ENCODE measurements at places on chromosomes 3 and 15.

DNA sequence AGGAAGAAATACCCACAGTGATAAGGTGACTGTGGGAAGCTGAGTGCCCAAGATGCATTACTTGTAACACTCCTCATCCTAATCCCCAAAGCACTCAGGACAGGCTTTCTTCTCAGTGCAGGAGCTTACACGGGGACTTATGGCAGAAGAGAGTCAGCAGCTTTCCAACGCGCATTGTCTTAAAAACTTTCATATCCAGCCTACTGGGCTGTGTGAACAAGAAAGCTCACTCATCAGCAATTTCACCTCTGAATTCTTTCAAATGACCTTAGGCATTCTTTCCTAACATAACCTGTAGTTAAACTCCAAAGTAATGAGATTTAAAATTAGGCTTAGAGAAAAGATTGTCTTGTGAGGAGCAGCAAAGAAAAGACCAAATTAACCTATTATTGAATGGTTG, 132.3 kb downstream of the KCNAB1 start:
- DNase-seq = no peak

GRCh38 chr15:81026836-81027599, 26.3 kb downstream of the TLNRD1 start:
- no peak for DNase-seq

DNA sequence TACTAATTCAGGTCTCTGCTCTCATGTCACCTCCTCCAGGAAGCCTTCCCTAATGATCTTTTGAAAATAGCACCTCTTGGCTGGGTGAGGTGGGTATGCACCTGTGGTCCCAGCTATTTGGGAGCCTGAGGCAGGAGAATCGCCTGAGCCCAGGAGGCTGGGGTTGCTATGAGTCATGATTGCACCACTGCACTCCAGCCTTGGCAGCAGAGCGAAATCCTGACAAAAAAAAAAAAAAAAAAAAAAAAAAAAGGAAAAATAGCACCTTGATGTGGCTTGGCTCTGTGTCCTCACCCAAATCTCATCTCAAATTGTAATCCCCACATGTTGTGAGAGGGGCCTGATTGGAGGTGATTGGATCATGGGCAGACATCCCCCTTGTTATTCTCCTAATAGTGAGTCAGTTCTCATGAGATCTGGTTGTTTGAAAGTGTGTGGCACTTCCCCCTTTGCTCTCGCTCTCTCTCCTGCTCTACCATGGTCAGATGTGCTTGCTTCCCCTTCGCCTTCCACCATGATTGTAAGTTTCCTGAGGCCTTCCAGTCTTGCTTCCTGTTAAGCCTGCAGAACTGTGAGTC, 11.2 kb upstream of the RNU6-1 start:
- peak; percentile 79 for DNase-seq

GRCh38 chr3:72049300-72049699, 264.4 kb upstream of the PROK2 start:
- DNase-seq = no peak

GRCh38 chr3:458653-459310, 262.2 kb downstream of the CHL1 start:
- no peak for DNase-seq

GRCh38 chr15:92200891-92201290, 192.8 kb upstream of the ST8SIA2 start:
- no peak for DNase-seq

DNA sequence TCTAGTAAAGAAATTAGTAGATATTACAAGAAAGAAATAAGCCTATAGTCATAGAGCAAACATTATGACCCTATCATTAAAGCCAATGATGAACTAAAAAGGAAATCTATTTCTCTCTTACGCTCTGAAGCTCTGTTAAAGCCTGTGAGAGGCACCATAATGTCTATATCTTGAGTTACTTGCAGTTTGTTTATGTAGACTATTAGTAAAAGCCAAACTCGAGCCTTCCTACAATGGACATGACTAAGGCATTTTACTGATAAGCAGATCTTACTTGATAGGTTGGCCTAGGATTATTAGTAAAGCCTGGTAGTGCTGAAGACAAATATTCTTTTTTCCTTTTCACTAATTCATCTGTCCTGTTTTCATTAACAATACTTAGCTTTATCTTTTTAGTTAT, 32.7 kb downstream of the LRRC3B start:
- DNase-seq = no peak

DNA sequence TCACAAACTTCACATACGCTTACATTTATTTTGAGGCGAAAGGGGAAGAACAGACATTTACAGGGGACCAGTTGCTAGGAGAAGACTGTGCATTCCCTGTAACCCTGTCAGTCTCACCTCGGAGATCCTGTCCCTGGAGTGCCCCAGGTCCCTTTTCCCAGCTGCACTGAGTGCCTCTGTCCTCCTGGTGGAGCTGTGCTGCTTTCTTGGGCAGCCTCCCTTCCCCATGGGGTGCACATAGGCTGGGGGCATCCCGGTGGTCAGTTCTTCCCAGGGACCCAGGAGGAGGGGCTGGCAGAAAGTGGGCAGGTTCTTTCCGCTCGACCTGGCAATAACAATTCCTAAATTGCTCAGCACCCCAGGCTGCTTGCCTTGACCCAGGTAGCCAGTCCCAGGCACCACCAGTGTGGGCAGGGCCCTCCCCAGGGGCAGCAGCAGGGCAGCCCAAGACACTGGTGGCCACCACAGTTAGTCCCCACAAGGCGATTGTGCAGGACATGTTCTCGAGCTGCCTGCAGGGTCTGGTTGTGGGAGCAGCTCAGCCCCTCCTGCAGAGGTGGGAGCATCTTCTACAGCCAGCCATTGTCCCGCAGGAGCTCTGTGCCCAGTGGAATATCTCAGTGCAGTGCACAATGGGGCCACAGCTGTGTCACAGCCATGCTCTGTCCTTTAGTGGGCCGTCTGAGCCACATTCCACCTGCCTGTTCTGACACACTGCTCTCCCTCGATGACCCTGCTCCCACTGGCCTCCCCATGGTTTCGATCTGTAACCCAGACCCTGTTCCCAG, 36.3 kb downstream of the APBA2 start:
- no peak for DNase-seq

GRCh38 chr3:132535575-132536441, 61.3 kb upstream of the ACKR4 start:
- peak; percentile 73 for DNase-seq

DNA sequence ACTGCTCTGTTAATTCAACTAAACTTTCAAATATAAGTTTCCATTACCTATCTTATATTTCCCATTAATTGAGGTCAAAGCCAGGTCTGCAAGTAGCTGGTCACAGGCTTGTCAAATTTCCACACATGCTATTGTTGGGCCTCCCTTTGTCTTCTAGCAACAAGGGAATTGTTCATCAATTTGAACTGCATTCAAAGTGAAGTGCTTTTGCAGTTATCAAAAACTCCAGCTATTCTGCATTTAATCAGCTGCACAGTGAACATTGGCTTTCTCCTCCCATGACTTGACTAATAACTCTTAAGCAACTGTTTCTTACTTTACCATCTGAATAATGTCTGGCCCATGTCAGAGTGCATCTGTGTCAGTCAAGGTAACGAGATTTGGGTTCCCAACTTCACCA, 198.4 kb downstream of the KCNH8 start:
- DNase-seq = no peak

GRCh38 chr3:116630494-116630893, 79.1 kb upstream of the TUSC7 start:
- DNase-seq = no peak

GRCh38 chr15:52717924-52718323, 38.7 kb upstream of the ATOSA start:
- DNase-seq = no peak

- DNase-seq = no peak
These were observed 70.0 kb upstream of the ALDH1A3 start for GRCh38 chr15:100809587-100809986.

DNA sequence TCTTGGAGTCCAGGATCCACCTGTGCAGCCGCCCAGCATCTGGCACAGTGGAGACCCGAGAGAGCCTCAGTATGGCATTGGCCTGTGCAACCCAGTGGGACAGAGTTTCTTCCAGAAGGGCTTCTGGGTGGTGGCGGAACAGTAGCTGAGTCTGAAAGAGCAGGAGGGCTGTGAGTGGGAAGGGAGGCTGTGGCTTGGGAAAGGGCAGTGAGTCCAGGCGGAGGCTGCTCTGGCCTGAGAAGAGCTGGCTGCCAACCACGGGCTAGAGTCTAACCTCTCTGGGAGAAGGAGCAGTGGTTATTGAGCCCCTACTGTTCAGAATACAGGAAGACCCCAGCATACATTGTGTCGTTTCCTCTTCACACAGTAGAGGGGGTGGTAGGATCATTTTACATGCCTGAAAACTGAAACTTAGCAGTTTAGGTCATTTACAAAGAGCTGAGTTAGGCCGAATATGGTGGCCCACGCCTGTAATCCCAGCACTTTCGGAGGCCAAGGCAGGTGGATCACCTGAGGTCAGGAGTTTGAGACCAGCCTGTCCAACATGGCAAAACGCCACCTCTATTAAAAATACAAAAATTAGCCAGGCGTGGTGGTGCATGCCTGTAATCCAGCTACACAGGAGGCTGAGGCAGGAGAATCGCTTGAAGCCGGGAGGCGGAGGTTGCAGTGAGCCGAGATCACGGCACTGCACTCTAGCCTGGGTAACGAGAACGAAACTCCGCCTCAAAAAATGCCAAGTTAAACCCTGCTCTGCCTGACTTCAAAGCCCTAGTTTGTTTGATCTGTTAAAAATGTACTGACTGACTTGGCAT, 3.2 kb downstream of the AEN start:
- no peak for DNase-seq

DNA sequence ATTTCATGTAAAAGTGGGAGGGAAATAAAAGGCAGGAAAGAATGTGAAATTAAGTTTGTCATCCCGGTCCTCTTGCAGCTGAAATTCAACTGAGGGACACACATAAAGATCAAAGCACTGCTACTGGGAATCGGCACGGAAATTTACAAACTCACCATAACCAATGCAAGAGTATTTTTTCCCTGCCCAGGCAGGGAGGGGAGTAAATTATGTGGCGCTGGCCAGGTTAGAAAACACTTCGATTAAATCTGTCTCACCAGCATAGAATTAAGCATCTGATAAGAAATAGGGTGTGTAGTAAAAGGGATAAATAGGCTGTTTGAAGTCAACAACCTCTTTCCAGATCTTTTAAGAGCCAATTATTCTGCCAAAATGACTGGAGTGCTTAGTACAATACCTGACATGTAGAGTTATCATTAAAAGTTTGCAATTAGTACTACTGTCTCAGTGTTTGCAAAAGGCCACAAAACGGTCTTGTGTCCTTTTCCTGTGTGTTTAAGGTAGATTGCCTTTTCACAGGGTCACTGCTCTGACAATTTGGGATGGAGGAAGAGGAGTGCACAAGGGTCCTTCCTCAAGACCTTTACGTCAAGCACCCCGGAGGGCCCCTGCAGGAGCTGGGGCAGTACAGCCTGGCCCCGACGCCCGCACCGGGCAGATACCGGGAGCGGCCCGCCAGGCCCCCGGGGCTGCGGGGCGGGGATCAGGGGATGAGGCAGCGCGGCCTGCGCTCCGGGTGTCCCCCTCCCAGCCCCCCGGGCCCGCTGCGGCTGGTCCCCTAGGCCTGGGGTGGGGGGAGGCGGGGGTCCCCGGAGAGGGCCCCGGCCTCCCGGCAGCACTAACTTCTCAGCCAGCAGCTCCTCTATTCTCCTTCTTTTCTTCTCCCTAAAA, 651 bp downstream of the UBA3 start:
- peak; percentile 19 for DNase-seq

GRCh38 chr3:197183582-197183981, 114.8 kb downstream of the DLG1 start:
- DNase-seq = no peak

DNA sequence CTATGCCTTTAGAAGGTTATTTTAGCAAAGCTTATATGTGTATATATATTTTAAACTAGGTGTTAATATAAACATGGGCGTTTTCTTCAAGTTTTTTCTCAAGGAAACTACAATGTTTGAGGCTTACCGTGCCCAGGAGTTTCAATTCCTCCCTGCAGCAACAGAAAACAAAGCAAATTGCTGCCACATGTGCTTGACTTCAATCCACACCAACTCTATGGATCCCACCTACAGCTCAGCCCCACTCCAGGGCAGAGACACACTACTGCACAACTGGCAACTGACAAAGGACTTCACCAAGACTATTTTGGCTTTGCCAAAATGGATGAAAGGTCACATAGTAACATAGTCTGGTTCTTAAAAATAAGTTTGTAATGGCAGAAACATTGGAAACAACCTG, 346.6 kb downstream of the ERC2 start:
- DNase-seq = no peak

GRCh38 chr3:124361566-124361965, 368.7 kb upstream of the UMPS start:
- DNase-seq = no peak

- DNase-seq = no peak
These were observed 50.4 kb downstream of the GHSR start for GRCh38 chr3:172397716-172398405.

DNA sequence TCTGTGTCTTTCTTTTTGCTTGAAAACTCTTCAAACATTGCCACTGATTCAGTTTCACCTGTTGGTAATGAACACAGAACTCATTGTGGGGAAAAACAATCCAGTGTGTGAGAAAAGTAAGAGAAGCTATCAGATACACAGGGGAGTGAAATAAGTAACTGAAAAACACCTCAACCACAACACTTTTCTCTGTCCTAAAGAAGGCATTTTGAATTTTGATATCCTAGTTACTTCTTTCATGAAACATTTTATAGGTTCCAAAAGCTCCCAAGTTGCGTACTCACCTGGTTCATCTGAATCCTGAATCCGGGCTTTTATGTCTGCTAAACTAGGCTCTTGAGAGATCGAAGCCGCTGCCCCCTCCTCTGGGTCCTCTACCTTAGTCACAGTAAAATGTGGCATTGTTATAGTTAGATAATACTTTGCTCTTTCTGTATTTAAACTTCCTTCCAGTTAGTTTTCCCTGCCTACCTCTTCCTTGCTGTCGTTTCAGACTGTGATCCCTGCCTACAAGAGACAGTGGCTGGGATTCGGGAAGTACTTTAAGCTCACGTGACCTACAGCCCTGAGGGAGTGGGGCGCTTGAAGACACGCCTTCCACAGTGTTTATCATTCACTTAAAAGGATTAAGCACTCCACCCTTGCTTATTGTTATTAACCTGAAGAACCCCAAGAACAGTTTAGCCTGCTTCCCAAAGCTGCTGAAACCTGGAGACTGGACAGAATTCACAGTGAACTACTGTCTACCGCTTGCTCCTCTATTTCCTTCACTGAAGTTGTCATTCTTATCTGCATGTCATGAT, 19.1 kb downstream of the SLC12A6 start:
- peak; percentile 67 for DNase-seq

GRCh38 chr3:58418227-58418626, 15.4 kb downstream of the PDHB start:
- peak; percentile 31 for DNase-seq

GRCh38 chr3:179819379-179819778, 166.5 kb downstream of the USP13 start:
- DNase-seq = no peak

DNA sequence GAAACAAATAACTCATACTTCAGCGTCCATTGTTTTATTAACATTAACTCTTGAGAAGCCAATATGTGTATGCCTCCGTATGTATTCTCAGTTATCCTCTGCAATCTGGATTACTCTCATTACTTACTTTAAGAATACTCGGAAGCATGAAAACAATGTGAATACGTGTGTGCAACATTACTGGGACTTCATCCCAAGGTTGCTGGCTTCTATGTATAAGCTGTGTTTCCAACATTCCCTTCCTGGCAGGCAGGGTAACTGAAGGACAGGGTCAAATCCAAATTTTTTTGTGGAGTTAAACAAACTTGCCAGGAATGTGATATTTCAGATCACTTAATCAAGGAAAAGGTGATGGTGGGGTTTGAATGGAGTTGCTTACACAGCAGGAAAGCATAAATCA, 34.5 kb upstream of the NR1I2 start:
- DNase-seq = peak; percentile 26

Measured in adrenal gland (tissue), 19 donors.